Small intestine (tissue), 16 donors: ENCODE measurements at places on chromosomes 7 and 10.

DNA sequence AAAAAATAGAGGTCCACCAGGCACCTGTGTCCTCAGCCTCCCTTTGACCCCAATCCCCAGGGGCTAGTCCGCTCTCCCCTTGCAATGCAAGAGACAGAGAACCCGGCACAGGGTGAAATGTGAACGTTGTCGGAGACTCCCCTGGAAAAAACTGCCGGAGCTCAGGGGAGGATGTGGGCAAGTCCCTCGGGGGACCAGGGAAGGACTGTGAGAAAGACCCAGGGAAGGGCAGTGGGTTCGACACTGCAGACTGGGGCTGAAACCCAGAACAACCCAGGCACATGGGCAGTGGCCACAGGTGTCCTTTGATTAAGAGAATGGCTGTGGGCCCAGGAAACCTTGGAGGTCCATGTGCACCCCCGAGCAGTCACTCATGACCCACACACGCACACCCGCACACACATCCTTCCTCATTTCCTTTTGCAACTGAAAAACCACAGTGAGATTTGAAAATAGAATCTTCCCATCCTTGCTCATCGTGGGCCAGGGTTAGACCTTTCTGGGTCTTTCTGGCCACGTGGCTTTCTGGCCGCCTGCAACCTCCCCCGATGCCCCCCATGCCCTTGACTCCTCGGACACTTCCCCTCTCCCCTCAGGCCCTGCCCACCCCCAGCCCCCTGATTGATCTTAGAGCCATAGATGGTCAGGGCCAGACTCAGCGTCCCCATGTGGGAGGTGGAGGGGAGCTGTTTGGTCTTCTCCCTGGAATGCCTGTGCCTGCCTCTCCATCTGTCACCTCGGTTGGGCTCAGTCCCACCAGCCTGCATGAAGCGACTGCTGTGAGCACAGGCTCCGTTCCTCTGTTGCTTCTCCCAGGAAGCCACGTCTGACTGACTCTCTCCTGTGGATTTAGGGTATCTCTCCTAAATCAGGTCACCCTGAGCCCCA, 7.9 kb downstream of the LAT2 start:
- DNase-seq: no peak

DNA sequence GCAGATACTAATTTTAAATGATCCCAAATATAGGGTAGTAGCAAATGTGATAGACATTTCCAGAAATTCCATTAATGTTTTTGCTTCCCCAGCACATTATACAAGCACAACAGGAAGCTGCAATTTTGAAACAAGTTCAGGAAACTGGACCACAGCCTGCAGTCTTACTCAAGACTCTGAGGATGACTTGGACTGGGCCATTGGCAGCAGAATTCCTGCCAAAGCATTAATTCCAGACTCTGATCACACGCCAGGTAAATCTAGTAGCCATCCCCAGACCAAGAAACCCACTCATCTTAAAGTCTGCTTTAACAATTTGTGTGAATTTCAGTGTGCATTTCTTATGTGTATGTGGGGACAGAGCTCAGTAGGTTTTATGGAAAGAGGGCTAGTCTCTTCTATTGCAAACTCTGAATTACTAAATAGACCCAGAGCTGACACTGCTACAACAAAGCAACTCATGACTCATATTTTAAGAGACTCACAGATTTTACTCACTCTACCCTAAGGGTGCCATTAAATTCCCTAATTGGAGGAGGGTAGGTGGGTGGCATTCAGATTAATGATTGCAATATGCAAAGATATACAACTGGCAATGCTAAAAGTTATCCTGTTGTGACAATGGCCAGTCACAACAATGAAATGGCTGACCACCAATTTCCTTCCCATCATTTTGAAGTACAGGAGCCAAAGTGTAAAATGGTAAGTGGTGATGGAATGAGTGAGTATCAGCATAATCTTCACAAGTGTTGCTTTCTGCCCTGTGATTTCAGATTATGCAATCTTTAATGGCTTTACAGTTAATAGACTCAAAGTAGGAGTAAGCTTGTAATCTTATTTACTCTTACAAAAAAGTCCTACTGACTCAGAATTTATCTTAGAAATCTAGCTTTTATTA, 317.6 kb upstream of the PLXDC2 start:
- DNase-seq: no peak

- DNase-seq: no peak
Measured at GRCh38 chr10:804787-805619, 115.5 kb upstream of the DIP2C start.

DNA sequence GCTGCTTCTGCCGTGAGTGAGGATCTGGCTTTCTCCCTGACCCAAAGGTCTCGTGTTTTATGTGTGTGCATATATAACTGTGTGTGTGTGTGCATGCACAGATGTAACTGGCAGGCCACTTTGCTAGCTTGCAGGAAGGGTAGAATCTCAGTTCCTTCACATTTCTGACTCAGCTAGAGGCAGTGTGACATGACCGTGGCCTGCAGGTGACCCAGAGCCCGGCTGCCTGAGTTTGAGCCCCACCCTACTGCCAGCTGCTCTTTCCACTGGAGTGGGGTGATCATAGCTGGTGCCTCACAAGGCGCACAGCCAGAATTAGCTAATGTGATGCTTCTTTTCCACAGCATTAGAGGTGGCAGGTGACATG, 9.3 kb upstream of the MYL7 start:
- no peak for DNase-seq

- DNase-seq: no peak
Measured at GRCh38 chr10:22369434-22370072, 24.3 kb downstream of the SPAG6 start.

DNA sequence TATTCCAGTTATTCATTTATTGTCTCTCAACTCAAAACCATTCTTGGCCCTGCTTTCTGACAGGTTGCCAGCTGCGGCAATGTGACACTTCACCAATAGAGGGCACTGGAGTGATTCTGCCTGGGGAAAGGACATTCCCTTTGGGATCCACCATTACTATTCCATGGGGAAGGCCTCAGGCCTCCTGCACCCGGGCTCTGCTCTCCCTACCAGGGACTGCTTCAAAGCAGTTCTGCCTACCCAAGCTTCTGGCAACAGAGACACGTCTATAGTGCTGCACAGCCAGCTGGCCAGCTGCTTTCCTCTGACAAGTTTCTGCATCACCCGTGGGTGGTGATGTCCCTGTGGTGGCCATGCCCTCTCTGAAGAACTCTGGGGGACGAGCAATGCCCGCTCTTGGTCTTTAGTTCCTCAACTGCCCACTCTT, 163.8 kb downstream of the ELMO1 start:
- peak; percentile 59 for DNase-seq

- no peak for DNase-seq
Measured at GRCh38 chr10:60335708-60336107, 54.0 kb downstream of the ANK3 start.

DNA sequence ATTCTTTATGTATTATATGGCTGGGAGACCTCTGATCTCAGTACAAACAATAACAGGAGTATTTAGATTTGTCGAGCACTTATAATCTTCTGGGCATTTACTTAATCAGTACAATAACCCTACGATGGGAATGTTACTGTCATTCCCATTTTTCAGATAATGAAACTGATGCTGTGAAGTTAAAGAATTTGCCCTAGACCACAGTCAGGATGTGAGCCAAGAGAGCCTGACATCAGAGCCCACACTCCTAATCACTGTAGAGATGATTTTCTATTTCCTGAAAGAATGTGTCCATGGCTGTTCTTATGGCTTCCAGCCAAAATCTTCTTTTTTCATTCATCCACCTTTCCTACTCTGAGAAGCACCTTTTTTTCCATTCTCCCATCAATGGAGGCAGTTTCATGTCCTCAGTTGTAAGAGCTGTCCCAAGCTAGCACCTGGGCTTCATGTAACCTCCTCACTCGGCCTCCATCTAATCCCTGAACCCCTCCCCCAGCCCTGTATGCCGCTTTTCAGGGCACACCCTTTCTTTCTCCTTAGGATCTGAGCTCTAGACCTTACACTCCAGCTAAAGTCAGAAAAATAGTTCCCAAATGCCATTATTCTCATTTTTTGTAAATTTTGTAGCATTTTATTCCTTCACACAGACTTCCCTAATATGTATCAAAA, 12.2 kb upstream of the CAV1 start:
- no peak for DNase-seq

DNA sequence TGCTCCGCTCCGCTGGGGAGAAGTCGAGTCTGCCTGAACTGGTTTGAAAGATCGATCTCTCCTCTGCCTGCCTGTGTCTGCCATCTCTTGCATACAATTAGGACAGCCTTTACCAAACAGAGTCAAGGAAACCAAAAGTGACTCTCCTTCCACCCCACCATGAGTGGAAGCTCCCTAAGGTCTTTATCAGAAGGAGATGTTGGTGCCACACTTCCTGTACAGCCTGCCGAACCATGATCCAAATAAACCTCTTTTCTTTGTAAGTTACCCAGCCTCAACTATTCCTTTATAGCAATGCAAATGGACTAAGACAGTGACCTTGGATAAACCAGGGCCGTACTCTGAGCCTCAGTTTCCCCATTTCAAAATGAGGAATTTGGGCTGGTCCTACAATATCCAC, 106.3 kb upstream of the GDF10 start:
- DNase-seq: no peak
